ENCODE measurements at places on chromosomes 3 and 15.
A peak's percentile ranks its signal among the peaks of the same experiment; 100 is the strongest.

DNA sequence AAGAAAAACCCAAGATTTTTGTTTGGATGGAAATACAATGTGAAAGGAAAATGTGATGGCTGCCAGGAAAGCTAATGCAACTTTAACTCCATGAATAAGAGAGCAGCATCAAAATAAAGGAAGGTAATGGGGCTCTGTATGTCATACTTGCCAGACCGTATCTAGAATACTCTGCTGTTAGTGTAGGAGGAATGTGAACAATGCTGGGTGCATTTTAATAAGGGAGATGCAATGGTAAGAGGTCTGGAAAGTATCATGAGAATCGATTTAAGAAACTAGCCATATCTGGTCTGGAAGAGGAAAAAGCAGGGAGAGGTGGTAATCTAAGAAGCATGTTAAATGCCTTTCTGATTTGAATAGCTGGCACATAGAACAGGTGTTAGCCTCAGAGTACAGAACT, 239.6 kb downstream of the GBE1 start:
- DNase-seq, result no peak

DNA sequence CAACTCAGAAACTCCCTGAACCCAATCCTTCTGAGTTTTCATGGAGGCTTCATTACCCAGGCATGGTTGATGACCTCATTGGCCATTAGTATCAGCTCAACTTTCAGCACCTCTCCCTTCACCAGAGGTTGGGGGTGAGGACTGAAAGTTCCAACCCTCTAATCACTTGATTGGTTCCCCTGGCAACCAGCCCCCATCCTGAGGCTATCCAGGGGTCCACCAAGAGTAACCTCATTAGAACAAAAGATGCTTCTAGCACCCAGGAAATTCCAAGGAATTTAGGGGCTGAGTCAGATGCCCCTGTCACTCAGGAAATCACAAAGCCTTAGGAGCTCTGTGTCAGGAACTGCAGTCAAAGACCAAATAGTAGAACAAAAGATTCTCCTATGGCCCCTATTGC, 43.8 kb downstream of the ADAMTSL3 start:
- DNase-seq, result no peak

DNA sequence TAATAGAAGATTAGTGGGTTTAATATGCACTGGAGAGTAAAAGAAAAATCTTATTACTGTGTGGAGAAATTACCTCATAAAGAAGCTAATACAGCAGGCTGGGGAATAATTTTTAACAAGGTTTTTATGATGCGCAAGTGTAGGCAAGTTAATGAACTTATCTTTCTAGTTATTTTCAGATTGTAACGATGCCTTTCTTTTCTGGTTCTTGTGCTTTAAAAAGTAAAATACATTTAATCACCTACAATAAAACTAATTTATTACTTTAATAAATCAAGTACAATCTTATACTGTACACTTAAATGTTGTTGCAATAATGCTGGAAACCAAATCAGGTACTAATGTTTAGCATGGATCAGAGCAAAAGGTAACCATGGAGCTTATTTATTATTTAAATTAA, 266.6 kb downstream of the ZIC1 start:
- DNase-seq, result no peak

DNA sequence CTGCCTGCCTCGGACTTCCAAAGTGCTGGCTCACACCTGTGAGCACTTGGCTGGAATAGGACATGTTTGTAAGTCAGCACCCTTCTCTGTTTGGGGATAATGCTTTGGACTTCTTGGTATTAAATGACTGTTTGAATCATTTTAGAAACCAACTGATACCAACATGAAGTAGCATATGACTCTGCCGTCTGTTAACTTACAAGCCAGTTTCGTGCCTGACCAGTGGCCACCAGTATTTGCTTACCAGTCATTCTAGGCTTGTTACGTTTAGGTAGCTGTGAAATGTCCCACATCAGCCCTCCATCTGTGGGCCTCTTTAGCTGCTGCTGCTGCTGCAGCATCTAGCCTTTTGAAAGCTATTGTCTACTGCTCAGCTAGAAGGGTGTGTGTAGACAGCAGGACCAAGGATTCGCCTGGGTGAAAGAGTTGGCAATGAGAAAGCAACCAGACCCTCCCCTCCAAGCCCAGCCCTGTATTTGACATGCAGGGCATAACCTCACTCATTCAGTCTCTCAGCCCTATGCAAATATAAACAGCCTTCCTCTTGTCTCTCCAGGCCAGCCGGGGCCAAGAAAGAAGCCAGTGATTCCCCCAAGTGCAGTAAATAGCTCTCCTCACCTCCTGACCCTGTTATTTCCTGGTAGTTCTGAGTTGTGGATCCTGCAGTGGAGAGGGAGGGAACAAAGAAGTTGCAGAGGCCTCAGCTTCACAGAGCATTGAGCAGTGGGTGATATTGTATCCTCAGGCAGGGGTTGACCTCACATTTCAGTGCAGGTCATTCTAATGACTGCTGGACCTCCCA, 51.0 kb downstream of the NKIRAS1 start:
- DNase-seq, result peak; percentile 26

DNA sequence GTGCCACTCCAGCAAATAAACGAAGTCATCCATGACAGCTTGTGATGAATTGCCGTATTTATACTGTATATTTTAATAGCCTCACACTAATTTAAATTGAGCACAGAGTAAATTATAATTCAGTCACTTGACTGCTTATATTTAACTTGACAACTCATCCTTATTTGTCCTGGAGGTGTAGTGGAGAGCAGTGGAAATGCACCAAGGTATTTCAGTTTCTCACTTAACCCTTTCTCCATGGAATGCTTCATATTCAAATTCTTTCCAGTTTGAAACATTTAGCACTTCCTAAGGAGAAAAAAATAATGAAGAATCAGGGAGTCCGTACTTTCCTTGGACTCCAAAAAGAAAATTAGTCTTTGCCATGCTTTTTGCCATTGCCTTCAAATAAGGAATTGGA, 99.0 kb downstream of the MAP2K5 start:
- no peak for DNase-seq

- no peak for DNase-seq
Observed at GRCh38 chr3:131702146-131702545, 199.4 kb upstream of the MRPL3 start.

DNA sequence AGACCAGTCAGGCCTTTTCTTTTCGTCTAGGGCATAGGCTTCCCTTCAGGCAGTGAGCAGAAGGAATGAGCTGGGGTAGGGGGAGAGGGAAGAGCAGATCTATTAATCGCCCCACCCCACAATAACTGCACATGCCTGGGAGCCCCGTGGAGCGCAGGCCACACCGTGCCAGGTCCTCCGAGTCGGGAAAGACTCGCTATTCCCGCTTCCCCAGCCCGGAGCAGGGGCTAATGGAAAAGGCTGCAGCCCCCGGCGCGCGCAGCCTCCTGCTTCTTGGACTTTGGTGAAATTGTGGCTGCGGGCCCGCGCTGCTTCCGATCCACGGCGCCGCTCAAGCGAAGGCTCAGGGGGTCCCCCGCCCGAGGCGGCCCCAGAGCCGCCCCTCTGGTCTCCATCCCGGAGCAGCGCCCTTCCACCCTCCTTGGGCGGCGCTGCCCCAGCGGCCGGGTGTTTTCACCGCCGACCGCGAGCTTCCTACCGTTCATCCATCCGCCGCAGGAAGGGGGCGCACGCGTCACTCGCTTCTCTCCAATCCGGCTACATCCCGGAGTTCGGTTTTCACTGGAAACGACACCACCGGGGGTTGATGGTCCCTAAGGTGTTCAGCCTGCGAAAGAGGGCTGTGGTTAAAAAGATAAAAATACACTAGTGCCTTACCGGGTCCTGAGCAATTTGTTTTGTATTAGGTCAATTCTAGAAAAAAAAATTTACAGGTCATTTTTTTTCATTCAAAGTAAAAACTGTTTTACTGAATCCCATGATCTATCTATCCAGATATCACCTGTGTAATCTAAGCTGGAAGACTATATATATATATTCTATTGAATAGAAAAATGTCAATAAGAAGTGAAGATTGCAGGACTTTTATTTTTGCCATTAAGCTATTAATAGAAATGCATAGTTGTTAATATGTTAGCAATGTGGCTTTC, 4.4 kb upstream of the SYNM start:
- DNase-seq, result peak; percentile 89

GRCh38 chr15:55954862-55955605, 38.4 kb downstream of the NEDD4 start:
- DNase-seq, result no peak

DNA sequence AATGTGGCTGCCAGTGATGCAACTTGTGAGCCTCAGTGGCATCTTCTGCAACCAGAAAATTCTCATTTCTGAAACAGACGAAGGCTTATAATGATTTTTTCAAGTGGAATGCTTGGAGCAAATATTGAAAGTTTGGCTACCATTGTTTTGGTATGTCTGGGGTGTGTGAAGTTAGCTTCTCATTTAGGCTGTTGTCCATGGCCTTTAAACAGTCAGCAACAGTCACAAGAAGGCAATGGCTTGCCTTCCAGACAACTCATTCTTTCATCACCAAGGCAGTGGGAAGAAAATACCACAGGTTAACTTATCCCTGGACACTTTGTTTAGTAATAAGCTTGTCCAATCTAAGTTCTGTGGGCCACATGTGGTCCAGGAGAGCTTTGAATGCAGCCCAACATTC, 4.7 kb upstream of the BNC1 start:
- no peak for DNase-seq

- no peak for DNase-seq
Observed at GRCh38 chr3:89245612-89246011, 138.2 kb downstream of the EPHA3 start.

DNA sequence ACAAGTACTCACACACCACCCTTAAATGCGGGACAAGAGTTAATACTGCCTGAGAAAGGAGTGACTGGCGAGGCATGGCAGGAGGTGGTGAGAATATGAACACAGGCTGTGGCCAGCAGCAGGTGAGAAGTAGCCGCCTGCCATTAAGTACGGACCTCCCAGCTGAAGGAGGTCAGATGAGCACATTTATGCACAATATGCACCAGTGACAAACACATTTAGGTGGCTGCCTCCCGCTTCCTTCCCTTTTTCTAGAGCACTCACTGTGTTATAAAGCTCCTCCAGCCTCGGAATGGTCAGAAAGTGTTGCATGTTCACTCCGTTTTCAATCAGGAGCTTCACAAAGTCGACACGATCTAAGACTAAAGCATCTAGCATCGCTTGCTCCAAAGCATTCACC, 52.4 kb downstream of the TRPM1 start:
- DNase-seq, result no peak

DNA sequence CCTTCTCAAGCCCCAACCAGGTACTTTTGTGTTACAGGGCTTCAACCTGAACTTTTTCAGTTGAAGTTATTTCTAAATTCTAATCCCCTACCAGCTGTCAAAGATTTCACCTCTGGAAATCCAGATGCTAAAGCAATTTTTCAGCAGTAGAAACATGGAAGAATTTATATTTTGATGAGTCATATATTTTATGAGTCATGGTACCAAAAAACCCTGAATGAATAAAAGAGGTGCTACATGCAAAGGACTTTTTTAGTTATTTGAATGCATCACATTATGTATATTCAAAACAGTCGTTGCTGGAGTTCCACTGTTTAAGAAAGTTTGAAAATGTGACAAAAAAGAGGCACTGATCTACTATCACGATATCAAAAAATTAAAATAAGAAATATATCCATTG, 96.0 kb upstream of the ZNF385D start:
- no peak for DNase-seq

- no peak for DNase-seq
Observed at GRCh38 chr3:181610973-181611265, 100.8 kb upstream of the SOX2 start.

- DNase-seq, result no peak
Observed at GRCh38 chr3:113545594-113545993, 13.2 kb downstream of the SIDT1 start.

- DNase-seq, result no peak
Observed at GRCh38 chr3:135239615-135239884, 444.5 kb downstream of the EPHB1 start.

- peak; percentile 88 for DNase-seq
Observed at GRCh38 chr3:11643605-11644087, at the start of gene VGLL4. TSS of gene VGLL4 (minus strand) at chr3:11643915. CDS start at chr3:11643518, 397 bp downstream.

GRCh38 chr3:71129611-71130431, 453.7 kb downstream of the FOXP1 start:
- no peak for DNase-seq

GRCh38 chr3:72380711-72381493, 467.3 kb downstream of the SHQ1 start:
- DNase-seq, result no peak

GRCh38 chr3:18100121-18100520, 325.0 kb downstream of the SATB1 start:
- DNase-seq, result no peak

- no peak for DNase-seq
Observed at GRCh38 chr15:58142827-58143461, 4.8 kb downstream of the AQP9 start.

DNA sequence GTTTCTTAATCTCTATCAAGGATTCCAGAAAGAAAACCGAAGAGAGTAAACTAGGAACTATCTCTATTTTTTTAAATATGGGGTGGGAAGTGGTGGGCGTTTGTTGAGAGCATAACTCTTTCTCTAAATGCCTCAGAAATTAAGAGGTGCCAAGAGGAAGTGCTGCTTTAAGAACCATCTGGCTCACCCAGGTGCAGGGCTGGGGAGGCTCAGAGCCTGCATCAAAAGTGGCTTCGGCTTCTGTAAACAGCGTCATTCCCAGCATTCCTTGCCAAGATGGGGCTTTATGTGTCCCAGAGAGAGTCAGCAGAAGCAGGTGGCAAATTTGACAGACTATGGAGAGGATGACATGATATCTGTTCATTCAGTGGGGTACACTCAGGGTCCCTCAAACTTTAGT, 123.3 kb upstream of the BFSP2 start:
- DNase-seq, result no peak

DNA sequence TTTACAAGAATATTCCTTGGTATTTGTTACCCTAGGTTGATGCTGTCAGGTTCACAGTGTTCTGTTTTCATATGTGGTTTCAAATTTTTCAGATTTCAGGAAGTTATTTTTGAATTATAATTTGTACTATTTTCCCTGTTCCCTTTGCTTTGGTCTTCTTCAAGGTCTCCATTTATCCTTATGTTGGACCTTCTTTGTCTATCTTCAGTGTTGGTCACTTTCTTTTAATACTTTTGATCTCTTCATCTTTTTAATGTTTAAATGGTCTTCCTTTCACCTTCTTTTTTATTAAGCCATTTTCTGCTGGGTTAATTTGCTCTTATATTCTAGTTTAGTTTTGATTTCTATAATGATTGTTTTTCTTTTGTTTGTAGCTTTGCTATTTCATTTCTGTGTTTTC, 61.3 kb downstream of the KLHL25 start:
- DNase-seq, result no peak

Measured in endothelial cell (in vitro differentiated cells).